ENCODE measurements at places on chromosomes 2 and 18.

DNA sequence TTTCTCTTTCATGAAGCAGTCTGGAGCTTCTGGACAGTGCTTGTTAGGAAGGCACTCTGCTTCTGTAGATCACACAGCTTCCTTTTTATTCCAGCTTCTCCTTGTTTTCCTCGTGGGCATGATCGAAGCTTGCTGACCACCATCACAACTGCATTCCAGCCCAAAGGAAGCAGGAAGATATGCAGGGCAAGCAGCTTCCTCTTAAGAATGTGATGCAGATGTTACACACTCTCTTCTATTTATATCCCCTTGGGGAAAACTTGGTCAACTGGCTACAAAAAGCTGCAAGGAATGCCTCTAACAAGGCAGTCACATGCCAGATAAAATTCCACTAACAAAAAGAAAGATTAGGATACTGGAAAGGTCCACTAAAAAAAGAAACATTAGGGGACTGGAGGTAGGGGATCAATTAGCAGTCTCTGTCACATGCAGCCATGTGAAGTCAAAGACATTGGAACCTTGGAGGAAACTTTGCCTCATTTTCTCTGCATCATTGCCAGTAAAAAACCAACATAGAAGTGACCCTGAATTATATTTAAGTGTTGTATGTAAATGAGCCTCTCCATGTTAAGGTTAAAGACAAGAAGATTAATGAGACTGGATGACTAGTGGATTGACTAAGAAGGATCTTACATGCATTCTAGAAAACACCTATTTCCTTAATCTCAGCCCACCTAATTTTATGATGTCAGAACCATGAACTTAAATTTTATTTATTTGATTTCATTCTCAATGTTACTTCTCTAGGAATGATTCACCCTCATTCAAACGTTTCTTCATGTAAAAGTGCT is 98.3 kb downstream of the NAB1 start:
- no peak for DNase-seq

- DNase-seq: no peak
These were observed 65.1 kb upstream of the STAM2 start for GRCh38 chr2:152240559-152241231.

- no peak for DNase-seq
These were observed 43.1 kb upstream of the IL1R2 start for GRCh38 chr2:101948625-101949155.

DNA sequence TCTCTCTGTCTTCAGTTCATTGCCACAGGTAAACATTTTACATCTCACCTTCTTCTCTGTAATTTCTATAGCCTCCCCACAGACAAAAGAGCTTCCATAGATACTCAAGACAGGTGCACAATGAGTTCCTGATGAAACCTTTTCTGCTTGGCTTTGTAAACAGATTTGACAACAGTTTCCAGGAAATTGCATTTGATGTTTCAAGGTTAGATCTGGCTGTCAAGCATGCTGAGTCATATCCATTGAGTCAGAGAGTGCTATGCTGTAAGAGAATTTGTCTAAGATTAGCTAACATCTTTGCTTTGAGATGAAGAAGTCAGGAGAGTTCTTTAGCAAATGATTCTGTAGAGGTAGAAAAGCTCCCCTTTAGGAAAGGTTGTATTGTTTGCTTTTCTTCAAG is 40.6 kb upstream of the MAP2 start:
- no peak for DNase-seq

GRCh38 chr18:79922971-79923411 is 28.5 kb downstream of the SLC66A2 start:
- DNase-seq: no peak

DNA sequence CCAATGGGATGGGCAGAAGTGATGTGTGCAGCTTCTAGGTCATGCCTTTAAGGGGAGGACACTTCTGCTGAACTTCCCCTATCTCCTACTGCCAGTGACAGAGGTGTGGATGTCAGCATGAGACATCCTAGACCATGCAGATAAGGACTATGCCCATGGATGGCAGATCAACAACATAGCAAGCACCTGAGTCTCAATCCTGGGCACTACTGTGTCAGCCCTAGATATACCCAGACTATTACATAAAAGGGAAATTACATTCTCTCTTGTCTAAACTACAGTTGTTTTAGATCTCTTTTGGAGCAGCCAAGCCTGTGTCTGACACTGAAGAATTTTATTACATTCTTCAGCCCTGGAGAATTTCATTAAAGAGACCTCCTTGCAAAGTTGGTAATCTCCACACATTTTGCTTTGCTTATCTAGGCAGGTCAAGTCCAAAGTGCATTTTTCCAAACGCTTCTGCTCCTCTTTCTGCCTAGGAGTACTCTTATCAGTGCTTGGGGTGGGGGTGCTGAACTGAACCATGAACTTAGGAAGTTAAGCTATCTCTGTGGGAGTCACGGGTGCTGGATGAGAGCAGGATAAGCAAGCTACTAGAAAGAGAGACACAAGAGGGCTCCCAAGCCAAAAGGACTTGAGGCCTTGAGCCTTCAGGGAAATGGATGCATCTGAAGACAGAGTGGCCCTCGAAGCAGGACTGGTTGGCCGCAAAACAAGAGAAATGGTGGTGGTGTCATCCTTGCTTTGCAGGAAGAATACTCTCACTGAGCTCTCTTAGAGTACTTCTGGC is 95.2 kb upstream of the SPRED2 start:
- no peak for DNase-seq

- DNase-seq: no peak
These were observed 642 bp upstream of the KCNK3 start for GRCh38 chr2:26691881-26692278.

DNA sequence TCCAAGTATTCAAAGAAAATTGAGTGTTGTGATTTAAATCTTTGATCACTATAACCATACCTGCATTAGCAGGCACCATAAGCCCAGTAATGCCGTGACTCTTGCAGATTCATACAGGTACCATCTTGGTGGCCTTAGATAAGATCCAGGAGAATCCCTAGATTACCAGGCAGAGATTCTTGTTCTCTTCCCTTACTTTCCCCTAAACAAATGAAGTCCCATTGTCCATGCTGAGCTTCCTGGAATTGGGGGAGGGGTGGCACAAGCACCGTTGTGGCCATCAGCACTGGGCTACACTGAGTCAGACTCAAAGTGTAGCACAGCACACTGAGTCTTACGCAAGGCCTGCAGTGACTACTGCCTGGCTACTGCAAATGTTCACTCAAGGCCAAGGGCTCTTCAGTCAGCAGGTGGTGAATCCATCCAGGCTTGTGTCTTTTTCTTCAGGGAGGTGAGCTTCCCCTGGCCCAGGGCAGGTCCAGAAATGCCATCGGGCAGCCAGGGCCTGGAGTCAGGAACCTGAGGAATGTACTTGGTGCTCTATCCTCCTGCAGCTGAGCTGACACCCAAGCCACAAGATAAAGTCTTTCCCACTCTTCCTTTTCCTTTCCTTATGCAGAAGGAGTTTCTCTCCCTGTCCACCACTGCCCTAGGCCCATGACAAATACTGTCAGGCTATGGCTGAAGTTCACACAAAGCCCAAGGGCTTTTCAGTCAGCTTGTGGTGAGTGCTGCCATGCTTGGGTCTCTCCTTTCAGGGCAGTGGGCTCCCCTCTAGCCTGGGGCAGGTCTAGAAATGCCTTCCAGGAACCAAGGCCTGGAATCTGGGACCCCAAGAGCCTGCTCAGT is 52.6 kb downstream of the CD28 start:
- DNase-seq: no peak

All from memory B cell (primary cell).